ENCODE measurements at places on chromosomes 11 and 22.
A peak's percentile ranks its signal among the peaks of the same experiment; 100 is the strongest.

DNA sequence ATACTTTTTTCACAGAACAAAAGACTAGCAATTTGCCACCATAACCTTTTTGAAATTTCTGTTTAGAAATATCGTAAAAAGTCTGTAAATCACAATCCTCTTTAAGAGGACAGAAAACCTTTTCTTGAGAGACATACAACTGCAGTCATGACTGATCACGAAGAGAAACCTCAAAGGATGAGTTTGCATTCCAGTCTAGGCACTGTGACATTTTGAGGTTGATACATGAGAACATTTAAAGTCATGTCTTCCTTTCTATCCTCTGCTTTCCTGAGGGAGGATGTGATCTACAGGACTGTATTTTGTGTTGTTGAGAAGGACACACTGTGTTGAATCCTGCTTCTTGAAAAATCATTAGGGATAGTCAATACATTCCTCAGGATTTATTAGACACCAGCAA is 476.7 kb upstream of the CCDC179 start:
- no peak for DNase-seq

- DNase-seq: no peak
Observed at GRCh38 chr22:26115266-26115665, 54.0 kb upstream of the SEZ6L start.

DNA sequence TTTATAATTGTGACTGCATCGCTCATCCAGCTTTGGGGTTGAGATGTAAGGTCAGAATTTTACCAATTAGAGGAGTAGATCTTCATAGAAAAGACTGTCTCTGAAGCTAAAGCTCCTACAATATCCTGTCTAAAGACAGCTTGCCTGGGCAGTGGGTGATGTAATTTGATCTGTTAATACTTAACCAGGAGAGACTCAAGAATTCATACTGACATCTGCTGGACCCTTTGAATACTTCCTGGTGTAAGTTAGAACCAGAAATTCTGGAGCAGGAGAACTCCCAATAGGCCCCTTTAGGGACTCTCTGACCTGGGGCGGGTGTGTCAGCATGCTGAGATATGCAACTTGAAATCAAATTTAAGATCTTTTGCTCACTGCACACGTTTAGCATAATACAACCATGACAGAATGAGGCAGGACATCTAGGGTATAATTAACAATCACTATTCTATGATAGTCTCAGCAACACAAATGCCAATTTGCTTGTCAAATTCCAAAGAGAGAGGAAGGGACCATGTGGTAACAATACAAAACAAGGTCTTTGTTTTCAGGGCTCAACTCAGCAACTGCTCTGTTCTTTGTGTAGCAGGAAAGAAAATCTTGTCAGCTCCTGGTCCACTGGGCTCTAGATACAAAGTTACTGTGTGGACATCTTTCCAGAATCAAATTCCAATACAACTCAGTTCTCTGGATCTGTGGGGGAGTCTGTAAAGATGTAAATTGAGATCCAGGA is 143.9 kb downstream of the INSC start:
- peak; percentile 51 for DNase-seq

DNA sequence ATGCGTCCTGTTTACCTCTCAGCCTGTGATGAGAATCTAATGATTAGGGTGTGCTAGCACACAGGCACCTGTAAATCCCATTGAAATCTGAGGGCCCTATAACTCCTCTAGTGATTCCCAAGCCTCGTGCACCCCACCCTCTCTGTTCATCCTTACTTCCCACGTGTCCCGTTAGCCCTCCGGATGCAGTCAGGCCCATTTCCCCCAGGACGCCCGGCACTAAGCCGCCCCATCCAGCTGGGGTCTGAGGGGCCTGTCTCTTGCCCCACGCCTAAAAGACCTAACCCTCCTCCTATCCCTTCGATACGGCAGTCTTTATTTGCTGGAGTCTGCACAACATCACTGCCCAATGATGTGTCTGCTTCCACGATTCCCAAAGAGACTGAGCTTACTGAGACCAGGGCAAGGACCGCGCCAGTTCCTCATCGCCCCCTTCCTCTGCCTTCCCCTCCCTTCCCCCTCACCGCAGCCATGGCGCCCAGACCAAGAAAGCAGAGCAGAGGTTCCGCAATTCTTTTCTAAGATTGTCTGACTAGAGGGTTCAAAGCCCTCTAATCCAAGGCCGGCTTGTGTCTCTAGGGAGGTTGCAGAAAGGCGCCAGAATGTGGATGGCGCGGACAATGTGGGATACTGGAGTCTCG is 1.1 kb upstream of the FADS2 start:
- DNase-seq: no peak

DNA sequence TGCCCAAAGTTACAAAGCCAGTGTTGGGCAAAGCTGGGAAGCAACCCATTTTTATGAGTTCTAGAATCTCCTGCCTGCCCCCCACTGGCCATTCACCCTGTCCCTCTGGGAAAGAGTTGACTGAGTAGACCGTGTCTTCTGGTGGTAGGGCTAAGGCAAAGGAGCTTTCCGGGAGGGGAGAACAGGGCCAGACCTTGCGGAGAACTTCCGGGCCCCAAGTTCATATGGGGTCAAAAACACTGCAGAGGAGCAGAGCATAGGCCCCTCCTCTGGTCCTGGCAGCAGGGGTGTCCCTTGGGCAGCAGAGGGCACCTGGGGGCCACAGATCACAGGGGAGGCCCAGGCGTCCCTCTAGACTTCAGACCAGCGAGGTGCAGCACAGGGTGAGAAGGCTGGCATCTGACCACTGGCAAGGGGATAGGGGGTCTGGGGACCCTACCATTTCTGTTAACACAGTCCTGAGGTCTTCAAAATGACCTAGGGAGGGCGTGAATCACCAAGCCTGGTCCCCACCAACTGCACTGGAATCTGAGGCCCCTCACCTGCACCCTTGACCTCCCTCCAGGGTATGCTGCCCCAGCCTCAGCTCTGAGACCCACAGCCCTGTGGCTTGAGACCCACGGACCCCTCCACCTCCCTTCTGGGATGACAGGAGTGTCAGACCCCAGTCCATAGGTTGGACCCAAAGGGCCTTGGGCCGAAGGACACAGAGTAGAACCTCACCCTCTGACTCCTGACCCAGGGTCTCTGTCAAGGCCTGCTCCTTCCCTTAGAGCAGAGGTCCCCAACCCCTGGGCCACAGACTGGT is 1.3 kb upstream of the ARAP1 start:
- DNase-seq: no peak
